NCI-H2081 (cell line): ENCODE measurements at places on chromosomes 7 and 10.

DNA sequence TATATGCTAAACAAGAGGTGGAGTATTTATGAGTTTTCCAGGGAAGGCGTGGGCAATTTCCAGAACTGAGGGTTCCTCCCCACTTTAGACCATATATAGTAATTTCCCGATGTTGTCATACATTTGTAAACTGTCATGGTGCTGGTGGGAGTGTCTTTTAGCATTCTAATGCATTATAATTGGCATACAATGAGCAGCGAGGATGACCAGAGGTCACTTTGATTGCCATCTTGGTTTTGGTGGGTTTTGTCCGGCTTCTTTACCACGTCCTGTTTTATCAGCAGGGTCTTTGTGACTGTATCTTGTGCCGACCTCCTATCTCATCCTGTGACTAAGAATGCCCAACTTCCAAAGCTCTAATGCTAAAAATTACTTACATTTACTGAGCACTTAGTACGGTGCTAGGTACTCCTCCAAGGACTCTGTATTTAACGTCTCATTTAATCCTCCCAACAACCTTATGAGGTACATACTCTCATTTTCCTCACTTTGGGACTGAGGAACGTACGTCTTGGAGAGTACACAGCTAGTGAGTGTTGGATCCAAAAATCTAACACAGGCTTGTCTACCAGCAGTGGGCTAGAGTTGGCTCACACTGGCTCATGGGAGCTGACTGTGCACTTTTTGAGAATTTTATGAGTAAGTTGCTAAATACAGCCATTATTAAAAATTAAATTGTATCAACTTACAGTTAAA lies 144.8 kb upstream of the NEBL start:
- no peak for DNase-seq

DNA sequence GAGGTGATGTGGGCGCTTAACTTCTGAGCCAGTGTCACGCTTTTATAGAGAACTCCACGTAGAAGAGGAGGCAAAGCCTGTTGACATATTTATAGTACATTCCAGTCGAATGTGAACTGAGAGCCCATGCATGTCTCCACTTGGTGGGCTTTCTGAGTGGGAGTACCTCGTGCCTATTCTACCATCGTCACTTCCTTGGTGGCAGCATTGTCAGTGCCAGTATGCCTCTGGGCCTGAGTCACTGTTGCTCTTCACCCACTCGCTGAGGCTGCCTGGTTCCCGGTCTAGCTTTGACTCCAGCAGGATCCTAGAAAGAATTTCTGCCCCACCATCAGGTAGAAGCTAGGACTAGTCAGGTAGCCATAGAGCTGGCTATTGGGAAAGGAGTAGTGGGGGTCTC lies 30.0 kb upstream of the CDH23 start:
- no peak for DNase-seq

GRCh38 chr7:107911981-107912380 lies 21.0 kb downstream of the DLD start:
- no peak for DNase-seq

GRCh38 chr7:131157530-131158243 lies 170.0 kb upstream of the MKLN1 start:
- no peak for DNase-seq

- no peak for DNase-seq
Measured at GRCh38 chr7:52691257-52691656, 344.2 kb upstream of the POM121L12 start.

DNA sequence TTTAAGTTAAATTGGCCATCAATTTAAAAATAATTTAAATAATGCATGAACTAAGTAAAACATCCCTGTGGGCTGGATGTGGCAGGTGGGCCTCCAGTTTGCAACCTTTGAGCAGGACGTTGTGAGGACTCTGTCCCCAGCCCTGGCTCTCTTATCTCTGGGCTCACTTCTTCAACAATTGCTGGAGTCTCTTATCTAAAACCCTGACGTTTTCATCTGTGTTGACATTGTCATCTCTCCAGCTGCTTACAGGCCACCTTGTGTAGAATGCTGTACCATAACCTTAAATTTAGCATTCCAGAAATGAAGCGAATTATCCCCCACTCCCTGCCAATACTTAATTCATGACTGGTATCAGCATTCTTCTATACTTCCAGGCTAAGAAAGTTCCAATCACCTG lies 3.2 kb upstream of the KIF5B start:
- no peak for DNase-seq

DNA sequence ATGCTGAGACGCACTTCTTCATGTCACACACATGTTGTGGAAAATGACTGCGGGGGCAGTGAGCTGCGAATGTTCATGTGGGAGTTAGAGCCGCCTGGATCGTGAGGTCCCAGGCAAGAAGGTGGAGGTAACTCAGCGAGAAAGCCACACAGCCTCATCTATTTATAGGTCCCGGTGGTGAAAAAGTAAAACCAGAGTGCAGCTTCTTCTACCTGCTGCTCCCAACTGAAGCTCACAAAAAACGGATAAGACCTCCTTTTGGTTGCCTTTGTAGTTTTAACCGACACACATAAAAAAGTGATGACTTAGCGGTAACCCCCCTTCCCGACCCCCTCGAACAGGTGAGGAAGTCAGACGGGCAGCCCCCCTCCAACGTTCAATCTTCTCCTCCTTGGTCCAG lies 276.9 kb downstream of the GATA3 start:
- DNase-seq = no peak

DNA sequence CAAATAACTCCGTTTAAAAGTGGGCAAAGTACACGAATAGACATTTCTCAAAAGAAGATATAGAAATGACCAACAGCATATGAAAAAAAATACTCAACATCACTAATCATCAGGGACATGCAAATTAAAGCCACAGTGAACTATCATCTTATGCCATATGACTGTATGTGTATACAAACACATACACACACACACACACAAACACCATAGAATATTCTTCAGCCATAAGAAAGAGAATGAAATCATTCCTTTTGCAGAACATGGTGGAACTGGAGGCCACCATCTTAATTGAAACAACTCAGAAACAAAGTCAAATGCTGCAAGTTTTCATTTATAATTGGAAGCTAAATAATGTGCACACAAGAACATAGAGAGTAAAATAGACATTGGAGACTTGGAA lies 1019.4 kb downstream of the KCNMA1 start:
- DNase-seq = no peak

DNA sequence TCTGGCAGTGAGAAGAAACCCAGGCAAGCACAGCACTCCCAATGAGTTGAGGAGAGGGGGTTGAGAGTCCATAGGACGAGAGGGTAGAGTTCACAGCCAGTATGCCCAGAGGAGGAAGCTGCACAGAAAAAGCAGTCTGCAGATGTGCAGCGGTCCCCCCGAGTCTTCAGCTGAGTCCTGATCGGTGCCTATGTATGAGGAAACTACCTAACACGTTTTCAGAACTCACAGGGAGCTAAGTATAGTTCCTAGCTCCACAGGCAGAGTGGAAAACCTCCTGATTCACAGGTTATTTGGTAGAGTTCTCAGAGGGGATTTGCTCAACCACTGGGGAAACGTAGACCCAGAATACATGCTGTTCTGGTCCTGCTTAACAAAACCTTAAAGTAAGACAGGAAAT lies 271.3 kb upstream of the CNTNAP2 start:
- DNase-seq = peak; percentile 12

- no peak for DNase-seq
Measured at GRCh38 chr7:42573881-42574672, 337.1 kb upstream of the GLI3 start.

- no peak for DNase-seq
Measured at GRCh38 chr7:68739306-68739705, 859.0 kb upstream of the AUTS2 start.

DNA sequence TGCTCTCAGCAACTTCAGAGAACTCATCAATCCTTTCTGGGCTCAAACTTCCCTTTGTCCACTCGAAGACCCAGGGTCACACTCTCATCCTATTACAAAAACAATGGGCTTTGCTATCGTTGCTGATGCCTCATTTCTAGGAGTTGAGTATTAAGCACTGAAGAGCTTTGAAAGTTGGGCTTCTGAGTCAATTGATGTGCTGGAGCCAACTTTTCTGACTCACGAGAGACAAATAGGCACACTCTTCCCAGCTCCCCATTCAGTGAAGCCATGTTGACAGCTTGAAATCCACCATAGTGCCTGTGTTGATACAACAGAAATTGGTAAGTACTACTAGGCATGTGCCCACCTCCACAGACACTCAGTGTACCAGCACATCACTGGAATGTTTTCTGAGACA lies 97.5 kb upstream of the PRSS58 start:
- DNase-seq = no peak

DNA sequence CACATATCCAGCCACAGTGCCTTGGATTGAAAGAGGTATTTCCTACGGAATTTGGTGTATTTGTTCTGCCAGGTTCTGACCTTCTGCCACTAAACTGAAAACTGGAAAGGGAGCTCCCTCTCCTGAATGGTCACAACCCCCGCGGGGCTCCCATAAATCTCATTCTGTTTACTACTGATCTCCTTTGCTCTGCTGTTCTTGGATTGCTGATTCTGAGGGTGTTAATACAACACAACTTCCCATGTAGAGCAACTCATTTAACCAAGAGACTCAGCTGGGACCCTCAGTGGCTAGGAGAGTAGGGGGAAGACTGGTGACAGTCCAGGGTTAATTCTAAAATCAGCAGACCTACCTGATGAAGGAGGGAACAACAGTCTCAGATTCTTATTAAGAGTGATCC lies 662.9 kb downstream of the INHBA start:
- DNase-seq = no peak

GRCh38 chr7:70694971-70695794 lies 436.8 kb upstream of the GALNT17 start:
- peak; percentile 40 for DNase-seq

DNA sequence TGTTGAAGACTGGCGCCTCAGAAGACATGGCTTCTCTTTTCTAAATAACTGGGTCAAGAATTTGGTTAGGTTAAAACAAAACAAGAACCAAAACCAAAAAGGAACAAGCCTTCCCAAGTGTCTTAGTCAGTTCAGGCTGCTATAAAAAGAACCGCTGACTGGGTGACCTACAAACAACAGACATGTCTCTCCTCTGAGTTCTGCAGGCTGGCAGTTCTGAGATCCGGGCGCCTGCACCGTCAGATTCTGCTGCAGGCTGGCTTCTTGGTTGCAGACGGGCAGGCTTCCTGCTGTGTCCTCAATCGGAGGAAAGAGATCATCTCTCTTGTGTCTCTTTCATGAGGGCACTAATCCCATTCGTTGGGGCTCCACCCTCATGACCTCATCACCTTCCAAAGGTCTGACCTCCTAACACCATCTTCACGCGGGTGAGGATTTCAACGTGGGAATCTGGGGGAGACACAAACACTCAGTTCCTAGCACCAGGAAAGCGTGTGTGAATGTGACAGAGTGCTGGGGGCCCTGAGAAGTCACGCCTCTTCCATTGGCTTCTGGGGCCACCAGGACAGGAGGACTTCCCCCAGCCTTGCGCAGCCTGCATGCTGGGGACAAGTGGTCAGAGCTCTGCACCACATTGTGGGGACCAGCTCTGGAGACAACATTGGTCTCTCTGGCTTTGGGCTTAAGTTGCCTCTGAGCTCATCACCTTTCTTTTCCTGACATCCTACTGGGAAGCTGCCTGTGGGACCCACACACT lies 63.1 kb downstream of the ASB13 start:
- no peak for DNase-seq

DNA sequence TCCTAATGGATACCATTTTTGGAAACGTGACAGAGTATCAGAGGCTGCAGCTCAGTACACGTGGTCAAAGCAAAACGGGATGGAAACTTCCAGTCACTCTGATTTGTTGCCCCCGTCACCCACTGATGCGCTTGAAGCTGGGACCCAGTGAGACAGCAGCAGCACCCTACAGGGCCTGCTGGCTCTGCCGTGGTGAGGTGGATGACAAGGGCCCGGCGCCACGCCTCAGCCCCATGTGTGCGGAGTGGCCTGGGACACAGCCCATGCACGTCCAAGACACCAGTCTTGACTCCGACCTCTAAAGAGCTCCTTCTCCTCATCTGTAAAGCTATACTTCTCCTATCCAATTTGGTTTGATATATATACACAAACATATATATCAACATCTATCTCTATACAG lies 39.0 kb downstream of the CLEC2L start:
- DNase-seq = no peak

- no peak for DNase-seq
Measured at GRCh38 chr7:55279080-55279845, 85.9 kb upstream of the LANCL2 start.

- DNase-seq = no peak
Measured at GRCh38 chr7:148804343-148805235, 79.5 kb downstream of the EZH2 start.

DNA sequence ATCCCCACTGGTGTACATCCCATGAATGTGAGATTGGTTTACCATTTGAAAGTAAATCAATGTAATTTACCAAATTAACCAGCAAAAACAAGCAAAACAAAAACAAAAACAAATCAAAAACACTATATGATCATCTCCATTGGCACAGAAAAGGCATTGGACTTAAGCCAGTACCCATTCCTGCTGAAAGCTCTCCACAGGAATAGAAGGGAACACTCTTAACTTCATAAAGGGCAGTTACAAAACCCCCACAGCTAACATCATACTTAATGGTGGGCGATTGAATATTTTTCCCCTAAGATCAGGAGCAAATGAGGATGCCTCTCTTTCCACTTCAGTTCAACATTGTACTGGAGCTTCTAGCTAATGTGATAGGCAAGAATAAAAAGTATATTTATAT lies 34.1 kb downstream of the PRKG1 start:
- DNase-seq = no peak

DNA sequence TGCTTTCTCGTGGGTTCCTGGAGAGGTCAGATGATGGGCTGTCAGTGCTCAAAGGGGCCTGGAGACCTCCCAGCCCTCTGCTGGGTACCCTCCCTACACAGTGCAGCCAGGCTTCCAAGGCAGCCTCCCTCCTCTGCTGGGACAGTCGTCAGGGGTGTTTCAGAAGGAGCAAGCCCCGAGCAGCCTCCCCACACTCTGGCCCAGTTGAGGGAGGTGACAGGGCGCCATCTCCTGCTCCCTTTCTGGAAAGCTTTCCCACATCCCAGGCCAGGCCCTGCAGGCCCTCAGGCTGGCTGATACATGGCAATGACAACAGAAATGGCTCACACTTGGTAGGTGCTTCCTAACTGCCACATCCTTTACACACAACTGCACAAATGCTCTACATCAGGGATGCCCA lies 32.1 kb downstream of the KCNMA1 start:
- DNase-seq = no peak

- DNase-seq = no peak
Measured at GRCh38 chr7:90972906-90973550, 291.2 kb upstream of the FZD1 start.

GRCh38 chr7:27389496-27389895 lies 146.9 kb downstream of the EVX1 start:
- no peak for DNase-seq

DNA sequence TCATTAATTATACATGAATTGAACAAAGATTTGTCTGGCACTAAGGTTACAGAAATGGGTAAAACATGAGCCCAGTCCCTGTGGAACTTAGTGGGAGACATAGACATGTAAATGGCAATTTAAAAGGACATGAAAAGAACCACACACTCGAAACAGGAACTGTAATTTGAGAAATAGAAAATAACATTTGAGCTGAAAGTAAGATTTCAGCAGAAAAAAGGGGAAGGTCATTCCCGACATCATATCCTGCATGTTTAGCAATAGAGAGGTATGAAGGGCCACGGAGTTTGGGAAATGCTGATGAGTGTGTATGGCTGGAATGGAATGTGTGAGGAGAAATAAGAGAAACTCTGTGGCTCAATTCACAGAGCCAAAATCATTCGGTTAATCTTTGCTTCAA lies 175.4 kb upstream of the AHR start:
- no peak for DNase-seq
